Sigmoid colon (tissue), 7 donors: ENCODE measurements at places on chromosomes 2 and 18. TPM values are rescaled to one million over a fixed set of nuclear protein-coding genes. Genes with fewer than 3 reads are reported as not detected.

Gene ALPG
- total RNA-seq, result not detected

Gene ASAP2
- 27.8 TPM for total RNA-seq

Gene SP110
- total RNA-seq, result 16.4 TPM

Gene GPBAR1
- 7.1 TPM for total RNA-seq

Gene ACVR1C
- 1.9 TPM for total RNA-seq

Gene KHK
- 3.9 TPM for total RNA-seq

Gene IL1RL2
- total RNA-seq, result not detected

Gene VWA3B
- total RNA-seq, result not detected

Gene HAAO
- total RNA-seq, result 5.6 TPM

Gene CREG2
- total RNA-seq, result 0.28 TPM

Gene ELAC1
- 5.3 TPM for total RNA-seq

Gene RTP5
- total RNA-seq, result 0.16 TPM

DNA sequence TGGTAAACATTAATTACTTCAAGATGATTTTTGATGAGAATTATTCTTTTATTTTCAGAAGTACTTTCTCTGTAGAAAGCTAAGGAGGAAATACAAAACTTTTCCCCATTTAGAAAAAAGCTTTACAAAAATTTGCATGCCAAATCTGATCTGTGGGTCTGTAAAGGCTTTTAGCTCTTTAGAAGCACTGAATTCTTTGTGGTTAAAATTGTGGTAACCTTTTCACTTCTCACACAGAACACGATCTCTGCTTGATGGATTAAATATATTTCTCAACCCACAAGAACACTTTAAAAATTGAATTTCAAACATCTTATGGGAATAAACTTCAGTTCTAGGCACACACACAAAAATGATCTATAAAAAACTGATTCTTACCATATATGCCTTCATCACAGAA is 63.7 kb downstream of the VIL1 start:
- DNase-seq, result no peak

DNA sequence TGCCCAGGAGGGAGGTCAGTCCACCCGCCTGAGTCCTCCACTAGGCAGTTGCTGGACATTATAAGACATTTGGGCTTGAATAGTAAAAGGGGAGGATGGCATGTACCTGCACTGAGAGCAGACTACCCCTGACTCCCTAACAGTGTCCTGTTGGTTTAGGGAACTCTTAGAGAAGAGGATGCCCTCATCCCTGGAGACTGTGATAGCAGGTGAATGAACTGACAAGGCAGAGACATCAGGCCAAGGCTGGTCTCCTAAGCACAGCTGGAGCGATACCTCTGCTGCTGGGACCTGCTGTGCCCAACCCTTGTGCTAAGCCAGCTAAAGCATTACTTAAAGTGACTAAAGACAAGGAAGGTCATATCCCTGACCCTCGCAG is 34.8 kb downstream of the PROC start:
- DNase-seq, result no peak

DNA sequence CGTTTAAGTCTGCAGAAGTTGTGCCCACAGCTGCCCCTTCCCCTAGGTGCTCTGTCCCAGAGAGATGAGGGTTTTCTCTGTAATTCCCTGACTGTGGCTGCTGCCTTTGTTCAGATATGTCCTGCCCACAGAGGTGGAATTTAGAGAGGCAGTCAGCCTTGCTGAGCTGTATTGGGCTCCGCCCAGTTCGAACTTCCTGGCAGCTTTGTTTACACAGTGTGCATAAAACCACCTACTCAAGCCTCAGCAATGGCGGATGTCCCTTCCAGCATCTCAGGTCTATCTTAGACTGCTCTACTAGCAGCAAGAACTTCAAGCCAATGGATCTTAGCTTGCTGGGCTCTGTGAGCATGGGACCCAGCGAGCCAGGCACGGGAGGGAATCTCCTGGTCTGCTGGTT is 48.1 kb downstream of the LHCGR start:
- no peak for DNase-seq

DNA sequence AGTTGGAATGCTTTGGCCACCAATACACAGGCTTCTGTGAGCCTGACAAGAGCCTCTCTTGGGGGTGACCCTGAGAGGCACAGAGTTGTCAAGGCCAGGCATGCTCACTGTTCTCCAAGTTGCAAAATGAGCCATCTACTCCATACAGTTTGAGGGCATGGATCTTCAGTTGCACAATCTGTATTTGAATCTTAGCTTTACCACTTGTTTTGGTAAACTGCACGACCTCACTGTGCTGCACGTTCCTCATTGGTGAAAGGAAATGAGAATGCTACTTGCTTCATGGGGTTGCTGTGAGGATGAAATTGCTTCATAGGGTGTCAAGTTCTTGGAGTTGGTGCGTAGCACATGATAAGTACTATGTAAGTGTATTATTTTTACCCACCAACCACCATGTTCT is 12.0 kb upstream of the HAAO start:
- no peak for DNase-seq

DNA sequence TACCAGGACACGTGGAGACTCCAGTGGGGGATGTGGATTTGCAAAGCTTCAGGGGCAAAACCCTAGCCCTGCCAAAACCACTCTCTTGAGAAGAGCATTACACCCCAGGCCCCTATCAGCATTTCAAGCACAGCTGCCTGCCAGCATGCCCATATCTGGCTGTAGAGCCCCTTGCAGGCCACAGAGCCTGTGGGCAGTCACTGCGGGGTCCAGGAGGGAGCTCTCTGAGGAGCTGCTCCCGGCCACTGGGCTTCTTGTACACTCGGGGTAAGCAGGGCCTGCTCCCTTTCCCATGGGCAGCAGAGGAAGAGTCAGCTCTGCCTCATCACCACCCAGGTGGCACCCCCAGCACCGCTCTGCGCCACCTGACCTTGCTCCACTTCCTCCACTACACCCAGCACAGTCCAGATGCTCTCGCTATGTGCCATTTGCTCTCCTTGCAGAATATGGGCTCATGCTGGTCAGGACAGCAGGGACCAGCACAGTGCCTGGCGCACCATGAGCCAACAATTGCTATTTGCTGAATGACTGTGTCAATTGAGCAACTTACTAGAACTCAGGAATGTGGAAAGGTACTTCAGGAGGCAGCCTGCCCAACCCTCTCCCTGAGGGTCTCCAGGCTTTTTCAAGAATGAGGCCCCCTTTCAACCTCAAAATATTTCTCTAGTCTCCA is 7.4 kb downstream of the CHST10 start:
- DNase-seq, result no peak

- DNase-seq, result no peak
Observed at GRCh38 chr2:196983934-196984333, 57.4 kb upstream of the PGAP1 start.

- no peak for DNase-seq
Observed at GRCh38 chr2:16288371-16289112, 348.2 kb downstream of the MYCN start.

- no peak for DNase-seq
Observed at GRCh38 chr18:9364242-9364641, 29.7 kb downstream of the TWSG1 start.

- peak; percentile 30 for DNase-seq
Observed at GRCh38 chr2:240810621-240811020, 9.4 kb downstream of the KIF1A start.

DNA sequence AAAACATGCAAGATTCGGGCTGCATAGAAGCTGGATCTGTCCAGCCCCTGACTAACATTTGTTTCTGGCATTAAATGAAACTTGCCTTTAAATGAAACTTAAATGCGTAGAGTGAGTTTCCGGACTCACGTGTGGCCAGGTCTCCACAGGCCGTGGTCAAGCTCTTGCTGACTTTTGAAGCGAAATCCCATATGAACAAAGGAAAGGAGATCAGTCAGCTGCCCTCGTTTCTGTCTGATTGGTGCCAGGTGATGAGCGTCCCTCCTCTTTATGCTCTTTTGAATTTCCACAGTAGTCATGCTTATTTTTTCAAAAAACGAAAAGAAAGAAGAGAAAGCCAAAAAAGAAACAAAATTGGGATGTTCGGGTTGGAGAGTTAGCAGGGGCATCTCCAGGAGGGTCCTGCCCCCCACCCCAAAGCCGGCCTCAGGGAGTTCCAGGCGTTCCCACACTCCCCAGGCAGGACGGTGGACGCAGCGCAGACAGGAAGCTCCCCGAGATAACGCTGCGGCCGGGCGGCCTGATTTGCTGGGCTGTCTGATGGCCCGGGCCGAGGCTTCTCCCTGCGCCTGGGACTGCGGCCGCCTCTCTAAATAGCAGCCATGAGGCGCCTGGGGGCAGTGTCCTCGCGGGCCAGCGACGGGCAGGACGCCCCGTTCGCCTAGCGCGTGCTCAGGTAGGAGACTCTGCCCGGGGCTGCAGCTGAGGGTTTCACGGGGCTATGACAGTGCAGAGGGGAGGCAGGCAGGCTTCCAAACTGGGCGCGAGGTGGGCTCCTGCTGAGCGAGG is at the start of gene COLEC11:
Gene COLEC11 (plus strand): TSS at position 620 of the 789 bp plus-strand sequence. CDS start 9,229 bp downstream, outside the sequence.
- no peak for DNase-seq

DNA sequence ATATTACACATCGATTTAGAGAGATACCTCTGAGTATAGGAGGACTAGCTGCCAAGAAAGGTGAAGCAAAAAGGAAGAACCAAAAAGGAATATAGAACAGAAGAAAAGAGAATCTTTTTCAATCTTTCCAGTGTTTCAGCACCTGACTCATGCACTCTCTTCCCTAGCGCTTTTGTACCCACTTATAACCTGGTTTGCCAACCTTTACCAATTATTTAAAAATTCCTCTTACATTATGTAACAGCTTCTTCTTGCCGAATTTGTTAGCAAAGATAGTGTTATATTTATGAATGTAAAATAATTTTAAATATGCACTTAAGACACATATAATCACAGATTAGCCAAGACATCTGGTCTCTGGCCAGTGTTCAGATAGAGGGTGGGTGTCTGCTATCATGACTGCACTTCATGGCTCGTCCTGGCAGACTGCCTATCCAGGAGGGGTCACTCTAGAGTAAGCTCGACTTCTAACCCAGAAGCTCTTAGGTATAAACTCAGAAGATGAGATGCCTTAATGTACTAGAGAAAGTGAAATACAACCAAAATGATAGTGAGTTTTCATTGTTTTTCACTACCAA is 122.9 kb downstream of the ATAD2B start:
- DNase-seq, result no peak

DNA sequence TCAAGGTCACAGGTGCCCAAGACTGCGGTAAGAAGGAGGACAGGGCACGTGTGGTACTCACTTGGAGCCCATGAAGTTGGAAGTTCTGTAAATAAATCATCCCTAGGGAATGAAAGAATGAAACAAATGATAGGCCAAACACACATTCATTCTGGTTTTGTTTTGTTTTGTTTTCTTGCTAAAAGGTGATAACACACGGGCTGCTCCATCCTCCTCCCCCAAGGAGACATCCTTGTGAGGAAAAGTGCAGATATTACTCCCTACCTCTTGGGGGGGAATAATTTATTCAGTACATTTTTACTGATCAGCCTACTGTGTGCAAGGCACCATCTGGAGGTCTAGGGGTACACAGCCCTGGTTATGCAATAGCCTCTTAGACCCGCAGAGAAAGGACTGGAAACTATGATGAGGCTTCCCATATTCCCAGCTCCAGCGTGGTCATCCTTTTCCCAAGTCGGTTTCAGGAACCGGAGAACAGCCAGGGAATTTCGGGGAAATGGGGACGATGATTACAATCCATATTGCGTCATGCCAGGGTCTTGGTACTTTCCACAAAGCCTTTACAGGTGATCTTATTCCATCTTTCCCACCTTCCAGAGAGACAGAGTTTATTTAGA is 6.3 kb downstream of the RAX start:
- no peak for DNase-seq

- DNase-seq, result no peak
Observed at GRCh38 chr2:207847807-207848544, 78.3 kb upstream of the FZD5 start.

DNA sequence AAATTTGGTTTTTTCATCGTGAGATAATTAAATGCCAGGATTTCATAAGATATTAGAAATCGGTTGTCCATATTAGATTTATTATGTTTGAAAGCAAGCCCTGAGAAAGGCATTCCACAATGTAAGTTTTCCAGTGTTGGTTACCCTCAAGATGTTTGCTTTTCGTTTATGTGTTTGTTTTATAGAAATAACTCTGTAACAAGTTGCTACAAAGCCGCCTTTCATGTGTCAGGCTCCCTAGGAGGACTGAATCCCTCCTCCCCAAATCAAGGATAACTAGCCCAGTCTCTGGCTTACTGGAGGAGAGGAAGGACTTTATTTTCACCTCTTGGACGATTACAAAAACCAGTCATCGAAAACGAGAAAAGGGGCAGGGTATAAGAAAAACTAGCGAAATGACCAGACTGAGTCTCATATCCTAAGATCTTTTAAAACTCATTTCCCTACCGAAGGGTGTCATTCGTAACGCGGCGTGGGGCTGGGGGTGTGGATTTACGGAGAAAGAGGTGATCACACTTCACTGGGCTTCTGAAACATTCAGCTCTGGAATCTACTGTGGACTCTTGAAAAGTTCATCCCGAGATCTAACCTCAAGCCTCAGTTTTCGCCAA is 1.0 kb upstream of the PEX13 start:
- no peak for DNase-seq

DNA sequence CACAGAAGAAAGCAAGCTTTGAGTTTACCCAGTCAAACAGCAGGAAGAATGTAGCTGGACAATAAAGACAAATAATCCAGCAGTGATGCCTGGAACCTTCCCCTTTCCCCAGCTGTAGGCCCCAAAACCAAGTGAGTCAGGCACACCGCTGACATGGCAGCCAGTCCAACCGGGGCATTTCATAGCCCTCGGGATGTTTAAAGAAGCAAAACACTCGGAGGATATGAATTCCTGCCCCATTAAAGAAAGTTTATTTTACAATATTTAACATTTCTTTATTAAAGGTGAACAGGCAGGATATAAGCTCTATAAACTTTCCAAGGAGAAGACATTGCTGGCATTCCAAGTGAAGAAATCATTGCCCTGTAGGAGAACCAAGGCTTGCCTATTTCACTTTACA is 507.6 kb upstream of the TNP1 start:
- no peak for DNase-seq

DNA sequence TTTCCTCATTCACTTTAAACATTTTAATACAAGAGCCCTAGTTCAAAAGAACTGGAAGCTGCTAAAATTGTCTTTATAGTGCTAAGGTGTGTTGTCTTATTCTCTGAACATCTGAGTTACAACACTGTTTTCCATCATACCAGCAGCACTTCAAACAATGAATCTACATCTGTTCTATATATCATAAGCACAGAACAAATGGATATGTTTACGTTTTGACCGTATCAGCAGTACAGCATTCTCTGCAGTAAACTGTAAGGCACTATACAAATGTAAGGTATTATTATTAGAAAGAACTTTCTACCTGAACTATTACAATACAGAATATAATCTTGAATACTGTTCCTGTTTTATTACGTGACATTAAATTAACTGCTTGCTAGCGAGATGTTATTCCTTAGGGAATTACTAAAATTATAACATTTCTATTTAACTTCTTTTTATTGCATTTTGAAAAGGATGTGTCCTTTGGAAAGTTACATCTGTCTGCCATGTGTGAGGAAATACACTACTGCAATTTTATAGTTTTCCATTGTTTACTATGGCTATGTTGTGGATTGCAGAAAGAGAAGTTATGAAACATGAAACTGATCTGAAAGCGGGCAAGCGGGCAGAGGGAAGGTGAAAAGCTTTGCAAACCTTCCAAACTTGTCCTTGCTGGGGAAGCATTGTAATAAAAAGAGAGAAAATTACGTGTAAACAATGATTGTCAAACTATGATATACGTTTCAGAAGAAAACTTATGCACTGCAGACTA is 13.7 kb downstream of the NCKAP1 start:
- no peak for DNase-seq

GRCh38 chr2:100539221-100539620 is 23.6 kb upstream of the PDCL3 start:
- no peak for DNase-seq
